ENCODE measurements at places on chromosomes 5 and 9.

DNA sequence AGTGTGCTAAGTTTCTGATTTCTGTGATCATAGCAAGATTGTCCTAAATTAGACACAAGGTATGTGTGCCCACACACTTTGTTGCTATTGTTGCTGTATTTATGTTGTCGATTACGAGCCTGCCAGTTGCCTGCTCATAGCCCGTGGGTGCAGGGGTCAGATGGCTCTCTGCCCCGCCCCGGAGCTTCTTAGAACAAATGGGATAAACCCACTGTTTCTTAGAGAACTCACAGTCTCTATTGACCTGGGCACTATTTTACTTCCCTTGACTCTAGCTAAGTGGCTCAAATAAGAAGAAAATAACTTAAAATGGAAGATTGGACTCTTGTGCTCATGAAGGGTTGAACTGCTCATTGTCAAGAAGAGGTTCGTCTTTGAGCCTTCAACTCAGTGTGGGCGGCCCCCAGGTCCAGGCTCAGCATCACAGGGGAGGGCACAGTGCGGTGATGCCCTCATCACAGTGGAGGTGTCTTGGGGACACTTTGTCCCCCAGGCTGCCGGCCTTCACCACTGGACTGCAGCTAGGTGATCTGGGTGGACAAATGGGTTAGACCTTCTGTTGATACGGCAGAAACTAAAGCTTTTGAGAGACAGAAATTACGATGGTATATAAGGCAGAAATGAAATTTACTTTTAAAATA, 155.5 kb downstream of the TENT4A start:
- DNase-seq, result no peak

- no peak for DNase-seq
These were observed 247.7 kb upstream of the EDIL3 start for GRCh38 chr5:84632418-84632817.

DNA sequence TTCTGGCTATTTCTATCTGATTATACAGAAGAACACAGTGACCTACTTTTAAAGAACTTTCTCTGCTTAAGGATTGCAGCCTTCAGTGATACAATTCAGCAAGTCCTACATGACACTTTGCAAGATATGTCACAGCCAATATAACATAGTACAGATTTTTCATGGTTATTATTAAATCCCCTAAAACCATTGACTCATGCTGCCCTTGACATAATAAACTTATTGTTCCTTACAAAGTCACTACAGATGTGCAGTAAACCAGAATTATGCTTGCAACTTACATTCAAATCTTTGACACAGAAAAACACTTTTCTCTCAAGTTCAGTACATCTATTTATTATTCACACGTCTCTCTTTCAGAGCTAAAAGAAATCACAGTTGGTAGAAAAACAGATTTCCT, 1136.3 kb upstream of the ACO1 start:
- DNase-seq, result no peak

- no peak for DNase-seq
These were observed 114.2 kb downstream of the SEMA5A start for GRCh38 chr5:9431496-9432258.

DNA sequence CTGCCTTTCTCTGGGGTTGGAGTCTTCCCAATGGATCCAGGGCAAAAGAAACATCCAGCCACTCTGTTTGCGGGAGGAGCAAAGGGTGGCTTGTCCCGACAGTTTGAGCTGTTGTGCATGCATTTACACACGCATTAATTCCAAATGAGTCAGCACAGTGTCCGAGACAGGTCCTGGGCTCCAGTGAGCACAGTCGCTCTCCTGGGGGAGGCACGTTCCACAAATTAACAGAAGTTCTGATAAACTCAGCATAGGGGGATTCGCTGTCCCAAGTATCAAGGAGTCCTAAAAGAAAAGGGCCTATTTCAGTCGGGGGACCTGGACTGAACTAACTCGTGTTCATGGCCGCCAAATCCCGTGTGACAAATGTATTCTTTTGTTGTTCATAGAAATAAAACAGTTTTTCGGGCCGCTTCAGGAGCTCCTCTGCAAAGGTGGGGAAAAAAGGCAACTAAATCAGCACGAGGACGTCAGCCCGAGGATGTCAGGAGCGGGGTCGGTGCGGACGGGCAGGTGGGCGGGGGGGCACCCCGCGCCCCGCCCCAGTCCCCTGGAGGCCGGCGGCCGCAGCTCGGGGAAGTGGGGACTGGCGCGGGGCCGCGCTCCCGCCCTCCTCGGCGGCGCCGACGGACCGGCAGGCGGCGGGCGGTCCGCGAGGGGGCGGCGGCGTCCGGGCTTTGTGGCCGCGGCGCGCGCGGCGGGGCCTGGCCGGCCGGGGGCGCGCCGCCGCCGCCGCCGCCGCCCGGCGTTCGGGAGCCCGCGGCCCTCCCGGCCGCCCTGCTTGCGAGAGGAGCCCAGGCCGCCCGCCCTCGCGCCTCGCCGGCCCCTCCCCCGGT, at the start of gene MSANTD3:
MSANTD3 (plus strand) TSS at position 614 of the 836 bp plus-strand sequence. CDS start 14,796 bp downstream, outside the sequence.
- peak; percentile 21 for DNase-seq

- no peak for DNase-seq
These were observed 102.4 kb upstream of the SMC2 start for GRCh38 chr9:103991698-103992097.

- DNase-seq, result no peak
These were observed 272.7 kb upstream of the MVB12B start for GRCh38 chr9:126053913-126054312.

- no peak for DNase-seq
These were observed 25.1 kb upstream of the LPCAT1 start for GRCh38 chr5:1548702-1549474.

DNA sequence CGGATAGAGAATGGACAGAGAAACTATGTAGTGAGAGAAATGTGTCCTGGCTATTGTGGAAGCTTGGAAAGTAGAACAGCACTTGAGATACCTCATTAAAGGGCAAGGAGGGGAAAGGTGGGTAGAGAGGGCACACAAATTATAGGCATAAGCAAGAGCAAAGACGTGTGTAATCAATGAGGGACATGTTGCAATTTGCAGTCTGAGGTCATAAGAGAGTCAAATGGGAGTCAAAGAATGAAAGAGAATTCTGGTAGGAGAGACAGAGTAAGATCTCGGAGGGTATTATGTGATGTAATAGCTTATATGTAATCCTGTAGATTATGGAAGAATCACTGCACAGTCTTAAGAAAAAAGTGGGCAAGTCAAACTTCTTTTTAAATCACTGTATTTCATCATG, 312.0 kb upstream of the RGMB start:
- no peak for DNase-seq

GRCh38 chr9:136722093-136722968, 10.0 kb downstream of the DIPK1B start:
- no peak for DNase-seq

GRCh38 chr5:57844410-57844809, 361.8 kb upstream of the ACTBL2 start:
- no peak for DNase-seq

- no peak for DNase-seq
These were observed 38.9 kb upstream of the SLC6A3 start for GRCh38 chr5:1483856-1484729.

DNA sequence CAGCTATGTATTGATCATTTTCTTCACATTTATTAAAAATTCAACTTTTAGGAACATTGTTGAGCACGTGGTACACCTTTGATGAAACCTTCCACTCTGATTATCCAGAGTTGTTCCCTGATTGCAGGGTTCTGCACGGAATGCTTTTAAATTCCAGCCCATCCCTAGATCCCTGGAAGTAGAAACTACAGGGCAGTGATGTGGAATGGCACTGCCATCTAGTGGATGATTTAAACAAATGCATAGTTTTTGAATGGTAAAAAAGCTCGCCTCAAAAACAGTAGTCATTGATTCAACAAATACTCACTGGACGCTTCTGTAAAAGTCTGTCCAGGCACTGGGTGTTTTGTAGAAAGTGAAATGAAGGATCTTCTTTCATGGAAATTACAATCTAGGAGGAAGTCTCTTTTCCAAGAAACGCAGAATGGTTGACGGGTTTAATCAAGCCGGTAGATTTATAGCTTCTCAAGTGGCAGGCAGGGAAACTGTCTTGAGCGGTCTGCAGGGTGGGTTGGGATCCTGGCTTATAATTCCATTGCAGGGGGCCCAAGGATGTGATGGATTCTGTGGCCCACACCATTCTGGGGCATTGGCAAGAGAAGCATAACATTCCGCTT, 118.4 kb downstream of the ARHGAP26 start:
- no peak for DNase-seq

- DNase-seq, result no peak
These were observed 44.0 kb downstream of the GGTA1 start for GRCh38 chr9:121455527-121456239.

DNA sequence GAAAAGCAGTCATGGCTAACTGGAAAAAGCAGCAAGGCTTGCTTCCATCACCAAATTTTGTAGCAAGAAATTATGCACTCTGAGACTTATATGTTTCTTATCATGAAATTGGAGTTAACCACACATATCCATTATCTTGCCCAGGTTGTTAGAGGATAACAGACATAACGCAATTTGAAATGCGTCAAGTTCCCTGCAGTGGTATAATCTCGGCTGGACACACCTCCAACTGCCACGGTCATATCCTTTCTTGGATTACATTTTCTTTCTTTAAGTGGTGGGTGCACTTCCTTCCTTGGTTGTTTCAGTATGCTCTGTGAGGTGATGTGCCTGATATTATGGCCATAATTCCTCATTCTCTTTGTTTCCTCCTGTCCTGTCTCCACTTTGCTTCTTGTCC, 695.0 kb upstream of the DMAC1 start:
- no peak for DNase-seq

- no peak for DNase-seq
These were observed 105.2 kb upstream of the ITGA1 start for GRCh38 chr5:52682492-52682891.

DNA sequence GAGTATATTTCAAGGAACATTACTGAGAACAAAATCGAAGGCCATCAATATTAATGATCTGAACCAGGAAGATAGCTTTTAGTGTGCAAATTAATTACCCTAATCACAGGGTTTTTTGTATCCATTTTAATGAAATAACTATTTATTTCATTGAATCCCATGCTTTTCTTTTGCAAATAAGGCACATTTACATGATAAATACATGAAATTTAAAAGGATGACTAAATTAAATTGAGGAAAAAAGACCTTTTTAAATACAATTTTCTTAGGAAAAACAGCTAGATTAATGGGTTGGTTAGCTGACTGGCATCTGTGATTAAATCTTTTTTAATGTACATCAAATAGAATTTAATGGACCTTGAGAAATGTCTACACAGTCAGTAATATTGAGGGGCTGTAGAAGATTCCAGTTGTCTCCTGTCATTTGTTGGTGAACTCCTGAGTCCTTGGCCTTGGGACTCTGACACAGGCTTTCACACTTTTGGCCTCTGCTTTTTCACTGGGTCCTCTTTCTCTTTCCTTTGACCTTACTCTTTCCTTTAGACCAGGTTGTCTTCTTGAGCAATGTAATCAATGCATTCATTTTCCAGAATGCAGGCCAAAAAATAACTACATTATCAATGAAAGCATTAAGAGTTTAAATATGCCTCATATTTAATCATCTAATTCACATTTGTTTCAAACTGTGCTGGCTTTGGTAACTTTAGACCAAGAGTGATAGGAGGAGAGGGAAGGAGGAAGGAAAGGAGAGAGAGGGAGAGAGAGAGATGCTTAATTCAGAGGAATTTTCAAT, 511.5 kb downstream of the ZNF608 start:
- DNase-seq, result no peak

DNA sequence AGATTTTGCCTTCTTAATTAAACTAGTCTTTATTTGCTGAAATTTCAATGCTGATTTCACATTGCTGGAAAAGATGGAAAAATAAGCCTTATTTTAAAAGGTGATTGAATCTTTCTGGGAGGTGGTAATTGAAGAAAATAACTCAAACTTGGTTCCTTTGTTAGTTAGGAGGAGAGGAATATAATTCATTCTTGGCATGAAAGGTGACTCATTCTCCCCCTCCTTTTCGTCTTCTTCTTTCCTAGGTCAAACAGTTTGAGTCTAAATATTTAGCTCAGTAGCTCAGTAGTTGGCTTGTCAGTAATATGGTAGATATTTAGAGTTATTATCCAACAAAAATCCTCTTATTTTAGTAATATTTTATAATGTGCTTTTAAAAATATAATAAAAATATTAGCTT, 353.9 kb upstream of the MEF2C start:
- no peak for DNase-seq

- DNase-seq, result no peak
These were observed 26.9 kb downstream of the PTPA start for GRCh38 chr9:129138144-129138462.

DNA sequence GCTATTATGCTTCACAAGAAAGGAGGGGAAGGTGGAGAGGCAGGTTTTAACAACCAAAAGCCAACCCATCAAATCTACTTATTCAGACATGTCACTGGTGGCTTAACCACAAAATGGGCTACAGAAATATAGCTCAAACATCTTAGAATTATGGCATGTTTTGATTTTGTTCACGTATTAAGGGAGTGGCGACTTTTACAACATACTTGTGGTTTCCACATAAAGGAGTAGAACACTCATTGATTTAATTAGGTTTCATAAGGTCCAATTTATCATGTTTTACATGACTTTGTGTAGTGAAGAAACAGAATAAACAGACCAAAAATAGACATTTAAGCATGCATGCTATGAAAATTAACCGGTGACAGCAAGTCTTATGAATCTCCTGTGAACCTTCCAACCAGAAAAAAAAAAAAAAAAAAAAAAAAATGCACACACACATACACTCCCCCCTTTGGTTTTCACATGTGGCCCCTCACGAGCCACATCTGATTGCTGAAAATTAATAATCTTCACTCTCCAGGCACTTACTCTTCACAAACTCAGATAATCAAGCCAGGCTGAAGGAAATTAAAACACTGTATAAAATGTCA, 5.4 kb downstream of the ZNF608 start:
- no peak for DNase-seq

DNA sequence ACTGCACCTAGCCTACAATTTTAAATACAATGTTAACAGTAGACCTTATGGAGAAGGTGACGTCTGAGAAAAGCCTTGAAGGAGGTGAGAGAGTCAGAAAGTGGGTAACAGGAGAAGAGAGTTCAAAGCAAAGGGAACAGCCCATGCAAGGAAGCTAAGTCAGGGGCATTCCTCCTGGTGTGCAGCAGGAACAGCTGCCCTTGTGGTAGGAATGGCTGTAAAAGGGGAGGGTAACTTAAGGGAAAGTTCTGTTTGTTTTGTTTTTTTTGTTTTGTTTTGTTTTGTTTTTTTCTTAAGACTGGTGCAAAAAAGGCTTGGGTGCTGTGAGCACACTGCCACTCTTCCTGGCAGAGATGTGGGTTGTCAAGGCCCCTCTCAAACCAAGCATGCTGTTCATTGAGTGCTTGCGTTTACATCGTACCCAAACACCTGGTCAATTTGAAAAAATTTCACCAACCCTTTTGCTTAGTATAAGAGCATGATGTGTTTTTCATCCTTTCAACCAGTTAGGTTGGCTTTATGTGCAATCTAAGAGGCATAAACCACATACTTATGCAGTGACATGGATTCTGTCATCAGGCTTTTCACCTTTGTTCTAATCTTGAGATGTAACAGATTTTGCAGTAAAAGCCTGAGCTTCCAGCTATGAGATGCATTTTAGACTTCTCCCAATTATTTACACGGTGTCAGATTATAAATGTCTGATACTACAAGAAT, 279.7 kb downstream of the GLIS3 start:
- no peak for DNase-seq
